ENCODE measurements at places on chromosomes 4 and X. TPM values are rescaled to one million over a fixed set of nuclear protein-coding genes. Genes with fewer than 3 reads are reported as not detected.

TMEM271 gene
- not detected for total RNA-seq

USP27X gene
- 3.6 TPM for total RNA-seq

LRAT gene
- not detected for total RNA-seq

CNKSR2 gene
- 8.9 TPM for total RNA-seq

ODAPH gene
- not detected for total RNA-seq

SHROOM3 gene
- total RNA-seq, result not detected

GUCY1A1 gene
- not detected for total RNA-seq

PCDH11X gene
- total RNA-seq, result not detected

IDUA gene
- total RNA-seq, result 42.6 TPM

CLDN2 gene
- not detected for total RNA-seq

PRPS2 gene
- total RNA-seq, result 76.8 TPM

CXCL3 gene
- not detected for total RNA-seq

PNCK gene
- 0.87 TPM for total RNA-seq

PABPC1L2B gene
- not detected for total RNA-seq

ARX gene
- not detected for total RNA-seq

ETDA gene
- not detected for total RNA-seq

OTC gene
- not detected for total RNA-seq

FAM53A gene
- total RNA-seq, result 1.8 TPM

SPP1 gene
- total RNA-seq, result not detected

CT45A1 gene
- not detected for total RNA-seq

SPIN2B gene
- total RNA-seq, result 15.4 TPM

AMER1 gene
- 4.5 TPM for total RNA-seq

NOX1 gene
- not detected for total RNA-seq

KIF4A gene
- 28.0 TPM for total RNA-seq

ZNF732 gene
- not detected for total RNA-seq

HTR2C gene
- total RNA-seq, result not detected

SMIM31 gene
- total RNA-seq, result not detected

NPY1R gene
- total RNA-seq, result not detected

TCEAL2 gene
- total RNA-seq, result 0.22 TPM

Measured in activated naive CD4-positive, alpha-beta T cell treated with anti-CD3 and anti-CD28 coated beads, Interleukin-2, amount 10 ng/mL, durations not matched to agents 5 hours and 36 hours (primary cell).